ENCODE measurements at places on chromosomes 4 and X. TPM values are rescaled to one million over a fixed set of nuclear protein-coding genes. Genes with fewer than 3 reads are reported as not detected.

PNMA5 gene
- total RNA-seq = 8.4 TPM

GPRIN3 gene
- 9.2 TPM for total RNA-seq

SMR3A gene
- total RNA-seq = not detected

MTMR8 gene
- 1.4 TPM for total RNA-seq

BEX5 gene
- total RNA-seq = 49.1 TPM

STOX2 gene
- total RNA-seq = 81.8 TPM

SMPX gene
- 2.0 TPM for total RNA-seq

ALB gene
- 3.2 TPM for total RNA-seq

PAGE2 gene
- not detected for total RNA-seq

Data from dorsolateral prefrontal cortex (tissue), 122 donors.